Stimulated activated CD8-positive, alpha-beta memory T cell treated with anti-CD3 and anti-CD28 coated beads, Interleukin-15, amount 100 ng/mL, for 24 hours (primary cell): ENCODE measurements at places on chromosomes 11 and 22.

DNA sequence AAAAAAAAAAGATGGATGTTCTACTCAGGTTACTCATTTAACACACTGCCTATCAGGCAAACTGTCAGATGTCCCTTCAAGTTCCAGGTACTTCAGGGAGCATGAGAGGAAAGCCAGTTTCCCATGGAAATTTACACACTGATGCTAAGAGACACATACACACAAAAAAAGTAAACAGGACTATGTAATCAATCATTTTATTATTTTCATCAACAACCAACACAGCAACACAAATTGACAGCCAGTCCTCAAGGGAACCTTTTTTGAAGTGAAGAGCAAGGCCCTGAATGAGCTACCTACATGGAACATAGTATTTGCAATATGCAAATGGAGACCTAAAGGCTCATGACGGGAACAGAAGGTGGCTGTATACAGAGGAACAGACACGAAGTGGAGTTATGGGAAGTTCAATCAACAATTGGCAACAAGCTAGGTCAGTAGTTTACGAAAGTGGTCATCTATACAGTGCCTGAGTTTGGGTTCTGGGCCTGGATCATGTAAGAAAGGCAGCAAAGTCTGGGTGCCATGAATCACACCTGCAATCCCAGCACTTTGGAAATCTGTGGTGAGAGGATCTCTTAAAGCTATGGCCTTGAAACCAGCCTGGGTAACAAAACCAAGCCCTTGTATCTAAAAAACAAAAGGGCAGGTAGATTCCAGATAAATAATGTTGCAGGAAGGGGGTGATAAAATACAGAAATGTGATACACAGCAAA lies 12.6 kb upstream of the WDR74 start:
- DNase-seq, result no peak

DNA sequence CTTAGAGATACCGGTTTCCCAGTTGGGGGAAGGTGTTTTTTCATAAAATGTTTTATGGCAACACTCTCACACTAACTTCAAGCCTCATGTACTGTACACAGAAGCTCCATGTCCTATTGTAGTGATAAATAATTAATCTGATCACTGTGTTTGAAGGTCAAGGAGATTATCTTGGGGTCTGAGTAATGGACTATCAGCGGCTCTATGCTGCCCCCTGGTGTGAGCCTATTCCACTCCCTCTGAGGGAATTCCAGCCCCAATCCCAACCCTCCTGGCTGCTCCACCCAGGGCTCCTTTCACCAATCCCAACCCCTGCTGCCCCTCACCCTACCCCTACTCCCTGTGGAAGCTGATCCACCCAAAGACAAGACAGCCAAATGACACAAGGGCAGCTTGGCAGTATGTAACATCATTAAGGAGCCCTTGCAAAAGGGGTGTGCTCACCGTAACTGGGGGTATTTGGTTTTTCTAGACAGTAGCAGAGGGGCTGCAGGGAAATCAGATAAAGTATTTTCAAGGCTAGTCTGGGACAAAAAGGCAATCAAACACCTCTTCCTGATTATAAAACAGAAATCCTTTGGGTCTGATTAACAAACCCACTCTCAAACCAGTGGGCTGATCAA lies 22.3 kb downstream of the HPS4 start:
- no peak for DNase-seq

GRCh38 chr11:118383657-118384056 lies 17.7 kb upstream of the ATP5MG start:
- DNase-seq, result no peak

DNA sequence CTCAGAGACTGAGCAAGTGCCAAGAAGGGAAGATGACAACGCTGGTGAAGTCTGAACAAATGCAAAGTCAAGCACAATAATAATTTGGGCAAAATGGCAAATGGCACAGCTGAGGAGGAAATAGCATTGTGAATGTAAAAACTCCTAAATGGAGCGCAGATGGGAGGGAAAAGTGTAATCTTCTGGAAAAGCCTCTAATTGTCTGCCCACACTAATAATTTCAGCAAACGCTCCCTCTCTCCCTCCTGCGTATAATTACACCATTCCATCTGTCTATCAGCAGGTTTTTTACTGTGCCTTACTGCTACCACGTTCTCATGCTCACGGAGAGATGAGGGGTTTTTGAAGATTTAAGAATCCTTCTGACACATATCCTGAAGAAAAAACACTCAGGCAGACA lies 302.6 kb downstream of the KIRREL3 start:
- DNase-seq, result no peak

GRCh38 chr11:33320016-33320813 lies 63.0 kb downstream of the HIPK3 start:
- no peak for DNase-seq

DNA sequence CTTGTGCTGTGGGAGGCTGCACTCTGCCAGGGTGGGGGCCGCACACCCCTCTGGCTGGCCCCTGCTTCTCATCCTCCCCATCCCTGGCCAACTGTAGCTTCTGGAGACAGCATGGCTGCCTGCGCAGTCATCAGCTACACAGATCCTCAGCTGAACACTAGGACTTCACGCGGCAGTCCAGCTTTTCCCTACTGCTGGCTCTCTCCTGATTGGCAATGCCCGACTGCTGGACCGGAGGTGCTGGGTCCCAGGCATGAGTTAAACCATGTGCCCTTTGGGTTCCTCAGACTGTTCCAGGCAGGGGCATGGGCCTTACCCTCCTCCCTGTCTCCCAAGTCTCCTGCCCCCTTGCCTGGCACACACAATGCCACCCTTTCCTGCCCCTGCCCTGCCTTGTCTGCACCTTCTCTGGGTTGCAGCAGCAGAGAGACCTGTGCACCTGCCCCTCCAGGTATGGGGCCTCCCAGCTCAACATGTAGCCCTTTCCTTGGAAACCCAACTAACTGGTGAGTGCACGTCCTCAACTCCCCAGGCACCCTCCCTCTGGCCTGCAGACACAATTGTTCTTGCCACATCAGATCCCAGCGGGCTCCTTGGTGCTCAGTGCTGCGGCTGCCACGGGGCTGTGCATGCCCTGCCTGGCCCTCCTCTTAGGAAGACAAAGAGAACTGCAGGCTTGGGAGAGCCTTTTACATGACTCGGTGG lies 1039.2 kb downstream of the TBC1D22A start:
- DNase-seq, result no peak

DNA sequence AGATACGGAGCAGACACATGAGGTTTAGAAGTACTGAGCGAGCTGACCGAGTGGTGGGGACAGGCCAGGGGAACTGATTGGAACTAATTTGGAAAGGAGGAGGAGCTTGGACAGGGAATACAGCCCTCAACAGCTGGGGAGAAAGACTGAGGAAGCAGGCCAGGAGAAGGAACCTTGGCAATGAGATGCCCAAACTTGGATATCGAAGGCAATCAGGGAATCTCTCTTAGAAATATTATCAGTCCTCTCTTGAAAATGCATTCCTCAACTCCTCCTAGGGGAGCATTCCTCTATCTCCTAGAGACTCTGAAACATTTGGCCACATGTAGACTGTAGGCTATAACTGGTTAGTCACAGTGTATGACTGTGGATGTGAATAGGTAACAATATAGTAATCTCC lies 284.6 kb downstream of the GUCY1A2 start:
- no peak for DNase-seq

DNA sequence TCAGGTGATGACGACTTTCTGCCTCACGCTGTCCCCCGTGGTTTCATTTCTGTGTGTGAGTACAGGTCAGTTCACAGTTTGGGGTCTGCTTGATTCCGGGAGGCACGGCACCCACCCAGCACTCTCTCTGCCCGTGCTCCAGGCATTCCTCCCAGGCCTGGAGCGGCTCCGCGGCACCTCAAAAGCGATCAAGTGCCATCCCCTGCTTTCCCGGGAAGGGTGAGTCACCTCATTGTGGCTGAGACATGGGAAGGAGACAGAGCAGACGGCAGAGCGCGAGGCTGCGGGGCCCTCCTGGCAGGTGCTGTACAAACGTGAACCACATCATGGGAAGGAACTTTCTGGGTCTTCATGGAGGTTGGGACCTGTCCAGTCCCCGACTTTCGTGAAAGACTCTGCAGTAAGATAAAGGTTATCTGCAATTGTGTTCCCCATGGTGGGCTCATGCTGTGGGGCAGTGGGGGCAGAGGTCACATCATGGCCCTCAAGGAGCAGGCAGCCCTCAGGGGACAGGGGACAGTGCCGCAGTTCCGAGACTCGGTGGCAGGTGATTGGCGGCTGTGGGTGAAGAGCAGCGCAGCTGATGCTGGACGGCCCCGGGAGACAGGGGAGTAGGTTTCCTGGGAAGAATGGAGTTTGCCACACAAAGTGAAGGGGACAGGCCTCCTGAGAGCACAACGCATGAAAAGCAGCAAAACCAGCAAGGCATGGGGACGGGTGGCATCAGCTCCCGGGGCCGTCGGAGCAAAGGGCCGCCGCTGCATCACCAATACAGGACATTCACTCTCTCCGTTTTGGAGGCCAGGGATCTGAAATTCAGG lies 65.3 kb downstream of the CELSR1 start:
- DNase-seq, result no peak

- no peak for DNase-seq
Observed at GRCh38 chr11:81224396-81224795, 1509.3 kb downstream of the FAM181B start.

DNA sequence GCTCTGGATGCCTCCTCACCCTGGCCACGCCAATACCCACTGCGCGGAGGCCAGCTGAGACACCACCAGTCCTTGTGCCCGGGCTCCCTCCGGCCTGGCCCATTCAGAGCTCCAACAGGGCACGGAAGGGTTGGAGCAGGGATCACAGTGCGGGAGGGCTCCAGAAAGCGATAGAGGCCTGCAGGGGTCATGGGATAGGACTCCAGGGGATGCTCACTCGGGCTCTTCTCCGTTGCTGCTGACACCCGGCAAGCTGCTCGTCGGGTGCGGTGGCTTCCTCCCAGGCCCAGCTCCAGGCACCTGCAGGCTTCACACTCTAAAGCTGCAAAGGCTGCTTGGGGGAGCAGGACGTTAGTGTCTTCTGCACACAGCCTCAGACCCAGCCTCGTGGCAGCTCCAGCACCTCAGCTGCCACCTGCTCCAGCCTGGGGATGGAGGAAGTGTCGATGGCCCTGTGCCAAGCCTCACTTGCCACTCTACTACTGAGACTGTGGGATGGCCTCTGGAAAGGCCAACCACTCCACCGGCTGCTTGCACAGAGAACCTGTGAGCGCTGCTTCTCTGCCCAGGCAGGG lies 10.6 kb downstream of the WNT7B start:
- DNase-seq, result no peak

DNA sequence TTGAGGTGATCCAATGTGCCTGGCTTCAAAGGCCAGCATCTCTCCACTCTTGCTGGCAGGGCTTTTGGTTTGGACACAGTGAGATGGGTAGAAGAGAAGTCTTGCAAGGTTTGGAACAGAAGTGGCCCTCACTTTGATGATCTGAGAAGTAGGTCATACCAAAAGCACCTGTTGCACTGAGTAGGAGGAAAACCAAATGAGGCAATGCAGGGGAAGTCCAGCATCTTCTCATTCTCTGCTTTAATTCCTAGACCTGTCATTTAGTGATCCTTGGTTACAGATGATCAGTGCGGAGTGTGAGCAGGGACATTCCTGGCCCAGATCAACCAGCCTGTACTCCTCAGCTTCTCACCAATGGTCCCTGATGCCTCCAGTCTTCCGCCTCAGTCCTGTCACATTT lies 990.5 kb downstream of the OPCML start:
- DNase-seq, result no peak

DNA sequence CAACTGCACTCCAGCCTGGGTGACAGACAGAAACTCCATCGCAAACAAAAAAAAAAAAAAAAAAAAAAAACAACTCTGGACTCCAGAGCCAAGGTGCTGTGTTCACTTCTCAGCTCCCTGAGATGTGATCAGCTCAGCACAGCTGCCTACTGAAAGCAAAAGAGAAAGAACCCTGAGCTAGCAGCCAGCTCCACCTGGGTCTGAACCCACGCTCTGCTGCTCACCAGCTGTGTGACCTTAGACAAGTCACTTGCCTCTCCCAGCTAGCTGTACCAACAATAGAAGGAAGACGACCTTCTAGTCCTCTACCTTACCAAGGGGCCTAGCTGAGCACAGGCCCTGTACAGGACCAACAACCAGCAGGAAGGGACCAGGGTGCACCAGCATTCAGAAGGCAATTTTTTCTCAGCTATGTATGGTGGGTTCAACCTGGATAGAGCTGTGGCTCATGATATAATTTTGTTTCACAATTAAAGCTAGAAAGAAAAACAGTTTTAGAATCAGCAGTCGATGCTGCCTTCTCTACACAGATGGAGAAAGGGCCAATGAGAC lies 3.8 kb downstream of the DGCR2 start:
- DNase-seq, result no peak

GRCh38 chr11:78467370-78467769 lies 49.8 kb upstream of the GAB2 start:
- DNase-seq, result no peak

GRCh38 chr11:108906826-108907225 lies 242.0 kb downstream of the DDX10 start:
- no peak for DNase-seq

DNA sequence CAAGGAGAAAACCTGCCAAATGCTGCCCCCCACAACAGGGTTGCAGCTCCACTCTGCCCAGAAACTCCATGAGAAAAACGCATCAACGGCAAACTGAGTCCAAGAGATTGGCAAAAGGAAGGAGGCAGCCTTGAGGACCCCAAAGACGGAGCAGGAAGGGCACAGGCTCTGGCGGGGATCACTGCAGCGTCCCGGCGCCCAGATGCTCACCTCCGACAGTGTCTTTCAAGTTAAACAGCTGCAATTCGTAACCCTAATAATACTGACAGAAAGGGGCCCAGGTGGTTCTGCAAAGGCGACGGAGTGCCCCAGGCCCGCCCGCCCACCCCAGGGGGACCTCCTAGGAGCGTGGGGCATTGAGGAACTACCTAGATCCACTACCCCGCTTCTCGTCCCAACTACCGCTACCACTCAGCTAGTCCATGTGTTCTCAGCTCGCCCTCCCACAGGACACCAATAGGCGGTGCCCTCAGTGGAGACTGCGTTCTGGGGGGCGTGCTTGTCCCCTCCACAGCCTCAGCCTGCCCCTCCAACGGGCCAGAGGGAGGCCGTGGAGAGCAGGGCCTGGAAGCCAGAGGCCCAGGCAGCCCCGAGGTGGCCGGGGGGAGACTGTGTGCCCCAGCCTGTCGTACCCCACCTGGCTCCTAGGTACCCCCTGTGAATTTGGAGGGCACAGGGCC lies 127.4 kb downstream of the PHF21B start:
- DNase-seq, result no peak

DNA sequence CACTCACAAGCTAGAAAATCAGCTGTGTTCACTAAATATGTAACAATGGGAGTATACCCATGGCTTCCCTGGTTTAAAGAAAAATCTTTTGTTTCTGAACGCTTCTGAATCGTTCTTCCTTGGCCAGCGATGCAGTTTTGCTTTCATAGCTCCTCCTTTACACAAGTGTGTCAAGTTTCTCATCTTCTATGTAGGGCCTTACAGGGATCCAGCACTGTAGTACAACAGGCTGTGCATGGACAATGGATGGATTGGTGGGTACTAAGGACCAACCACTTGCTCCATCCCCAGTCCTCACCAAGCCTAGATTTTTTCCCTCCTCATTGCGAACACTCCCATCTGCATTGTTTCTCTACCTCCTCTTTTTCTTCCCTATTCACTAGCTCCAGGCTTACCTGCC lies 24.3 kb upstream of the POU2AF2 start:
- no peak for DNase-seq

GRCh38 chr11:2310073-2310785 lies 8.4 kb downstream of the TSPAN32 start:
- no peak for DNase-seq

- no peak for DNase-seq
Observed at GRCh38 chr22:22025320-22026156, 43.0 kb upstream of the TOP3B start.

GRCh38 chr11:118334745-118335144 lies 7.8 kb downstream of the CD3D start:
- no peak for DNase-seq
